ENCODE measurements at places on chromosomes 2 and 18.
A peak's percentile ranks its signal among the peaks of the same experiment; 100 is the strongest.

GRCh38 chr18:60746491-60746890 lies 373.9 kb upstream of the MC4R start:
- DNase-seq = no peak

DNA sequence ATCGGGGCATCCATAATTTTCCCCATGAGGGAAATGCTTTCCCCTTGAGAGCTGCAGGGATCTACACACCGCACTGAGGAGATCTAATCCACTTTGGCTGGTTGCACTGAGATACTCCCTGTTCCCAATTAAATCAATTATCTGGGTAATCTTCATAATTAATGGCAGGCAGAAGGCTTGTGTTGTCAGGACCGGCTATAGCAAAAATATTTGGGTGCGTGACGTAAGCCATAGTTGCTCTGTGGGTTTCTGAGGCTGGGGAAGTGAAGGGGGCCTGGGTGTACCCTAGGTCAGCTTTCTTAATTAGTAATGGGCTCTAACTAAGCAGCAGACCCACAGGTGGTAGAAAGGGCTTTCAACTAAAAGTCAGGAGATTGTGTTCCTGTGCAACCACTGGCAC lies 62.8 kb upstream of the UPP2 start:
- DNase-seq = no peak

DNA sequence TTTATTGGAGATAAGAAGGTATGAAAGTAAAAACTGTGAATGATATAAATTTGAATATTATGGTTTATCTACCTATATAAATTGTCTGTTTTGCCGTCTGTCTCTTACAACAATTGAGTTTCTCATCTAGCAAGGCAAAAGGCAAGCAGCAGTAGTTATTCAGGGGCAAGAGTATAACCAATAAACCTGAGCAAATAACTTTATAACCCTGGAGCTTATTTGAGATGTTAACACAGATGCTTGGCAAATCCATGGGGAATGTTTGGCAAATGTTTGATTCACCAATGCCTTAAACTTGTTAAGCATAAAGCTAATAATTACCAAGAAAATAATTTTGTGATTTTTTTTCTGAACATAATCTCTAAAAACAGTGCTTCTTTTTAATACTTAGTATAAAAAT lies 9.9 kb upstream of the EPHA4 start:
- DNase-seq = no peak

DNA sequence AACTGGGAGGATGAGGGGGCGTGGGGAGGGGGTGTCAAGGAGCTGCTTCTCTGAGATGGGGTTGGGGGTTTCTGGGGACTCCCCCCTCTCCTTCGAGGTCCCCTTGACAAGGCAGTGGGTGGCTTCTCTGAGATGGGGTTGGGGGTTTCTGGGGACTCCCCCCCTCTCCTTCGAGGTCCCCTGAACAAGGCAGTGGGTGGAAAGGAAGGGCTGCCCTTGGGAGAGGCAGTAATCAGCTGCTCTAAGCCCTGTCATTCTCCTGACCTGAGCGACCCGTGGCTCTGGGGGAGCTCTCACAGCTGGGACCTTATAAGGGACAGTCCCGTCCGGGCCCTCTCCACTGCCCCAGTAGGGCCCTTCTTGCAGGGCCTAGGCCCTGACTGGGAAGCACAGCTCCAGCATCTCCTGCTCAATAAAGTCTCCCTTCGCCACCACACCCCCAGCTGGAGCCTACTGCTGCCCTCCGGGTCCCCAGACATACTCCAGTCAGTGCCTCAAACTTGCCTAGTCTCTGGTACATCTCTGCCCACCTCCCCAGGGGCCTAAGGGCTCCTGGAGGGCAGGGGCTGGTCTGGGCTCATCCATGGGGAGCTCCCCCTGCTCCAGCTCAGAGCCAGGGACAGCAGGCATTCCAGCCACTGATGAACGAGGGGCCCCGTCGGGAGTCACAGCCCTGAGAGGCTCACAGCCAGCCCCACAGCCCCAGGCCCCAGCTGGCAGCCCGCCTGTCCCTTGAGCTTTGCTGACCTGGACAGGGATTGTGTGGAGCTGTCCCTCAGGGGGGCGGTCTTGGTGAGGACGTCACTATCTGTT lies 2.8 kb downstream of the GAREM2 start:
- DNase-seq = no peak

DNA sequence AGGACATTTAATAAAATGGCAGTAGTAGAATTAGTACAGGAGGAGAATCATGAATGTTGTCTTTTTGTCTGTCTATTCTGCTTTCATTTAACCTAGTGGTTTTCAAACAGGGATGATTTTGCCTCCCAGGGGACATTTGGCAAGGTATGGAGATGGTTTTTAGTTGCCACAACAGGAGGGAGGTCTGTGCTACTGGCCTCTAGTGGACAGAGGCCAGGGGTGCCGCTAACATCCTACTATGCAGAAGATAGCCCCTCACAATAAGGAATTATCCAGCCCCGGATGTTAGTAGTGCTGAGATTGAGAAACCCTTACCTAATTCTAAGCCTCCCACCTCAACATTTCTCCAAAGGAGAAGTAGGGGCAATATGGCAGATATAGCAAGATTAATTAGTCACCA lies 18.3 kb downstream of the FASTKD2 start:
- DNase-seq = no peak

- DNase-seq = no peak
Observed at GRCh38 chr18:26574958-26575864, 26.9 kb upstream of the KCTD1 start.

- DNase-seq = no peak
Observed at GRCh38 chr2:145740302-145740701, 1220.4 kb upstream of the ZEB2 start.

DNA sequence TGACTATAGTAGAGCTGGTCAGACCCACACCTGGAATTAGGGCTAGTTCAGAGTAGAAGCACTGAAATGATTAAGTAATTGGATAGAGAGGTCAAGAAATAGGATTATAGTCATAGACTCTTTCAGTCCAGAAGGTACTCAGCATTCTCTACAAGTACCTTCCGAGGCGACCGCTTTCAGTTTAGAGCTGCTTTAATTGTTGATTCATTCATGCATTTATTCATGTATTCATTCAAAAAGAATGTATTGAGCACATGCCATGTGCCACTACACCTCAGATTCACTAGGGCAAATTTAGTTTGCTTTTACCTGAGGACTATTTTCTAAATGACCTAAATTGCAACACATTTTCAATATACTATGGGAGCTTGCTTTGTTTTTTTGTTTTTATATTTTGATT lies 48.7 kb downstream of the CRIM1 start:
- DNase-seq = no peak

DNA sequence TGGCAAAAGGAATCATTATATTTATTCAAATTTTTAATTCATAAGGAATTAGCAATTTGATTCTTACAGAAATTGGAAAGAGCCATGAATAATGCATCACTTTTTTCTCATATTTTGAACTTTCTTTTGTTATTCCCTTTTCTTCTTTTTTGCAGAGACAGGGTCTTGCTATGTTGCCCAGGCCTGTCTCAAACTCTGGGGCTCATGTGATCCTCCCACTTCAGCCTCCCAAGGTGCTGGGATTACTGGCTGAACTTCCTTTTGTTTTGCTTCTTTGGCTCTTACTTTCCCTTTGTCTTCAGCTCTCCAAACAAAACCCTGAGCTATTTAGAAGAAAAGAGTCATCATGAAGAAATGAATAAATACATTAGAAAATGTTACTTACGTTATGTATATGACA lies 30.8 kb downstream of the CDKL4 start:
- no peak for DNase-seq

DNA sequence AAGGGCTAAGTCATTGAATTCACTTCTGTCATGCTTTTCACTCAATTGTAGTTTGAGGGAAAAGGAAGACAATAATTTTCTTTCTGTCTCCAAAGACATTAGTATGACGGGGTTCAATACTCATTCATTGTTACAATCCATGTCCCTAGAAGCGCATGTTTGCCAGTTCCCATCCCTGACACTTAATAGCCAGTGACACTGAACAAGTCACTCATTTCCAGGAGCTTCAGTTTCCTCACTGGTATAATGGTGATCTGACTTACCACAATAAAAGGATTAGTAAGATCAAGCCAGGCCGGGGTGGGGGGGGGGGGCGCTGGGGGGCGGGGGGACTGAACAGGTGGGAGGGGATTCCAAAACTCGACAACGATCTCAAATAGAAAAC lies 144.8 kb upstream of the MAP3K20 start:
- no peak for DNase-seq

GRCh38 chr2:69674316-69674670 lies 30.8 kb upstream of the AAK1 start:
- DNase-seq = no peak

- DNase-seq = no peak
Observed at GRCh38 chr2:25014631-25015030, 27.2 kb upstream of the EFR3B start.

GRCh38 chr2:130768191-130768855 lies 13.0 kb downstream of the AMER3 start:
- DNase-seq = no peak

GRCh38 chr2:159573846-159574606 lies 42.3 kb downstream of the BAZ2B start:
- DNase-seq = no peak

- no peak for DNase-seq
Observed at GRCh38 chr2:48343154-48343553, 186.8 kb upstream of the STON1 start.

DNA sequence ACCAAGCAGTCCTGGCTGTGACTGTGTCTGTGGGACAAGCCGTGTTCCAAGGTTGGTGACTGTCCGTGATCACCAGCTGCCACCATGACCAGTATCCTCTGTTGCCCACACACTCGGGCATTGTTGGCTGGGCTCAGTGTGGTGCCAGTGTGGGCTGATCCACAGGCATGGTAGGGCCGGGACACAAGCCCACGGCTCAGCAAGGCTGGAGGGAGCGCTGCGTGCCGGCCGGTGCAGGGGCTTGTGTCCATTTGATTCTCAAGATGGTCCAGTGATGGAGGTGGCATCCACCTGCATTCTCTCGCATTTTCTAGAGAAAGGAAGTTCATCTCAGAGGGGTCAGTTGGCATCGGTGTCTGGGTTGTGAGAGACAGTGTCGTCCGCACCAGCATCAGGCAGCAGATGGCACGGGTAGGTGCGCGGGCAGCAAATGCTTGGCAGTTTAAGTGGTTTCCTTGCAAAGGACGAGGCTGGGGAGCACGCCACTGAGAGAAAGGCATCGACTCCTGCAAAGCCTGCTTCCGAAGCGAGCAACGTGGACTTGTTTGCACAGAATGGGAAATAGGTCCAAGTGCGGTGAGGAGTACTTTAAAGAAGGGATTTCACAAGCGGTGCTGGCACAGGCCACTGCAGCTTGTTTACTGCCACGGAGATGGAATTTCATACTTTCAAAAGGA lies 20.9 kb downstream of the TWIST2 start:
- peak; percentile 9 for DNase-seq

DNA sequence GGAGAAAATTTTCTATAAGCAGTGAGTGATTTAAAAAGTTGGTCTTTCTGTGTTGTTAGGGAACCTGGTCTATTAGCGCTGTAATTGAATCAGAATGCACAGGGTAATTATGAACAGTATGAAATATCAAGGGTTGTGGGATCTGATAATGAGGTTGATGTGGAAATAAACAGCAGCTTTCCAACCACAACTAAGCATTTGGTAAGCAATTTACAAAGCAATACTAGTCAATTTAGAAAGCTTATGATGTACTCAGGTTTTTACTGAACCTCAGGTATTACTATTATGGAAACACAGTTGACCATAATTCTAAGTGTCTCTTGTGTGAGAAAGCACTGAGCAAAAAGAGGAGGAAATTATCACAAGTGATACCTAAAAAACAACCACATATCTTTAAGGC lies 11.0 kb upstream of the SMCHD1 start:
- DNase-seq = no peak

DNA sequence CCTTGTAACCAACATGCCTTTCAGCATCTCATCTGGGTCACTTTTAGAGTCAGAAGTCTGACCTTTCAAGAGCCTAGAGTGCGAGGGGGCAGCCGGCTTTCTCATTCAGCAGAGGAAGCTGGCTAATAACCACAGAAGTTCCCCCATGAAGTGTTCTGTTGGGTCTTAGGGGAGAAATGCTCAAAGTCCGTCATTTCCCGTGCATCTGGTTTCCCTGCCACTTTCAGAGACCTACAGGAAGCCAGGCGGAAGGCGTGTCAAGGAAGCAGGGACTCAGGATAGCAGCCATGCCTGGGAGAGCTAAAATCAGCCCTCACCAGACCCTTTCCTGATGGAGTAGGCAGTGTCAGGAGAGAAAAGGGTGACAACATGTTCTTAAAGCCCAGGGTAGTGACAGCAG lies 301.8 kb upstream of the ID2 start:
- no peak for DNase-seq

GRCh38 chr2:23843051-23843976 lies 83.6 kb downstream of the ATAD2B start:
- no peak for DNase-seq

DNA sequence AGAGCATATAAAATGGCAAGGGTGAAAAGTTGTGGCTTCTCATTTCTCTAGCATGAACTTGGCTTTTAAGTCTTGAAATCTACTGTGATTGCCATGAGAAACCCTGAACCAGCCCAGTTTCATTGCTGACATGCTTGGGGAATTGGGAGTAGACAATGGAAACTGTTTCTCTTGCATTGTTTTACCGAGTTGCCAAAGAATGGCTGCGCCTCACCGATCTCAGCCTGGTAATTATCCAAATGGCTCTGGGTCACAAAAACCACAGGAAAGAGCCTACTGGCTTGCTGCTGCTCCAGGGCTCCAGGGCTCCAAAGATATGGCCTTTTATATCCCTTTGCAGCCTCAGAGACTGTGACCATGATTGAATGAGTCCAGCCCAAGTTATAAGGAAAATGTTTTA lies 310.4 kb upstream of the NT5C1B start:
- no peak for DNase-seq

- DNase-seq = no peak
Observed at GRCh38 chr2:72961853-72962468, 44.6 kb downstream of the EMX1 start.

- DNase-seq = no peak
Observed at GRCh38 chr2:26764906-26765305, 822 bp downstream of the SLC35F6 start.

GRCh38 chr2:12287220-12287751 lies 429.4 kb upstream of the TRIB2 start:
- no peak for DNase-seq

DNA sequence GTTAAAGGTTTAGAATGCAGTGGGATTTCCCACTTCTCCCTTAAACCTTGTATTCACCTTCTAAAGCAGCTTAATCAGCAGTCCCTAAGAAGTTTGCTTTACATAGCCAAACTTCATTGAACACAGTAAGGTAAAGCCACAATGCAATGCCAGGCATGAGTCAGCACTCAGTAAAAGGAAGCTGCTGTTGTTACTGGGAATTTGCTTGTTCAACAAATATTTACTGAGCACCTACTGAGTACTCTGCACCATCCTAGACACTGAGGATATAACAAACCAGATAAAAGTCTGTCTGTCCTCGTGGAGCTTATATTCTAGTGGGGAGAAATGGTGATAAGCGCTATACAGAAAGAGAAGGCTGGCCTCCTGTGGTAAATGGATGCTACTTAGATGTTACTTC lies 162.7 kb downstream of the PKP4 start:
- DNase-seq = no peak

GRCh38 chr2:38474715-38475566 lies 97.9 kb upstream of the ATL2 start:
- no peak for DNase-seq
